ENCODE measurements at places on chromosomes 5 and 9. TPM values are rescaled to one million over a fixed set of nuclear protein-coding genes. Genes with fewer than 3 reads are reported as not detected.

Gene TIMD4
- total RNA-seq = not detected

Gene SH3RF2
- 1.0 TPM for total RNA-seq

Gene PRSS3
- not detected for total RNA-seq

Gene DIRAS2
- total RNA-seq = 0.77 TPM

Gene ADGRV1
- total RNA-seq = 43.4 TPM

Gene CRHBP
- 0.20 TPM for total RNA-seq

Gene SGCD
- total RNA-seq = 0.33 TPM

Gene PCDHB3
- 5.7 TPM for total RNA-seq

- no peak overlapping the region for H3K4me3 ChIP-seq
- no peaks in the 10 kb centered on the region for H3K36me3 ChIP-seq
- no peak overlapping the region for H3K27ac ChIP-seq
- H3K4me1 ChIP-seq = no peaks in the 10 kb centered on the region
- DNase-seq = no peak
These were observed 419.9 kb upstream of the CDH9 start for GRCh38 chr5:27458287-27458686.

- H3K27ac ChIP-seq = no peak overlapping the region
- no peak overlapping the region for H3K4me3 ChIP-seq
- H3K4me1 ChIP-seq = peaks cover 4% of the 10 kb centered on the region
- no peak for DNase-seq
- H3K27me3 ChIP-seq = peaks cover 48% of the 10 kb centered on the region
These were observed 63.5 kb upstream of the HAND1 start for GRCh38 chr5:154541553-154541952.

- no peak overlapping the region for H3K4me3 ChIP-seq
- H3K27ac ChIP-seq = no peak overlapping the region
- no peak for DNase-seq
- H3K27me3 ChIP-seq = no peaks in the 10 kb centered on the region
- H3K36me3 ChIP-seq = no peaks in the 10 kb centered on the region
These were observed 197.8 kb downstream of the HSPA4 start for GRCh38 chr5:133249593-133249992.

DNA sequence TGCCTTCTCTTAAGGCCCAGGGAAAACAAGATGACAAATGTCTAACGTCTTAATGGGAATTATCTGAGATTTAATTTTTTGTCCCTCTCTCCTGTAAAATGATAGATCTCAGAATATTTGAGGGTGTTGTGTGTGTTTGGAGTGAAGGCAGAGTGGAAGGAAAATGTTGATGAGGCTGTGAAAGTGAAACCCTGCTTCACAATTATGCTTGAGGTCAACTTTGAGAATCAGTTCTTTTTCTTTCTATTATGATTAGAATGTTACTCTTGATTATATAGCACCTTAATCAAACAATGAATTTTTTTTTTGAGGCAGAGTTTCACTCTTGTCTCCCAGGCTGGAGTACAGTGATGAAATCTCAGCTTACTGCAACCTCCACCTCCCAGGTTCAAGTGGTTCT, 5.5 kb upstream of the LOX start:
- no peaks in the 10 kb centered on the region for H3K36me3 ChIP-seq
- DNase-seq = no peak
- peaks cover under 1% of the 10 kb centered on the region for H3K4me1 ChIP-seq
- no peak overlapping the region for H3K27ac ChIP-seq

DNA sequence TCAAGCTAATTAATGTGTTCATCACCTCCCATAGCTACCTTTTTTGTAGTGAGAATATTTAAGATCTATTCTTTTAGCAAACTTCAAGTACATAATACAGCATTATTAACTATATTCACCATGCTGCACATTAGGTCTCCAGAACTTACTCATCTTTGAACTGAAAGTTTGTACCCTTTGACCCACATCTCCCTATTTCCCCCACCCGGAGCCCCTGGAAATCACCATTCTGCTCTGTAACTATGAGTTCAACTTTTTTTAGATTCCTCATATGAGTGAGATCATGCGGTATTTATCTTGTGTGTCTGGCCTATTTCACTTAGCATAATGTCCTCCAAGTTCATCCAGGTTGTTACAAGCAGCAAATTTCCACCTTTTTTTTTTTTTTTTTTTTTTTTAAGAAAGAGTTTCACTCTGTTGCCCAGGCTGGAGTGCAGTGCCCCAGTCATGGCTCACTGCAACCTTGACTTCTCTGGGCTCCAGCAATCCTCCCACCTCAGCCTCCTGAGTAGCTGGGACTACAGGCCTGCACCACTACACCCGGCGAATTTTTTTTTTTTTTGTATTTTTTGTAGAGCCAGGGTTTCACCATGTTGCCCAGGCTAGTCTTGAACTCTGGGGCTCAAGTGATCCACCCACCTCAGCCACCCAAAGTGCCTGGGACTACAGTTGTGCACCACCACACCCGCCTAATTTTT, 100.4 kb upstream of the SAP30L start:
- no peak for DNase-seq
- no peaks in the 10 kb centered on the region for H3K36me3 ChIP-seq
- H3K27ac ChIP-seq = no peak overlapping the region
- H3K27me3 ChIP-seq = no peaks in the 10 kb centered on the region

DNA sequence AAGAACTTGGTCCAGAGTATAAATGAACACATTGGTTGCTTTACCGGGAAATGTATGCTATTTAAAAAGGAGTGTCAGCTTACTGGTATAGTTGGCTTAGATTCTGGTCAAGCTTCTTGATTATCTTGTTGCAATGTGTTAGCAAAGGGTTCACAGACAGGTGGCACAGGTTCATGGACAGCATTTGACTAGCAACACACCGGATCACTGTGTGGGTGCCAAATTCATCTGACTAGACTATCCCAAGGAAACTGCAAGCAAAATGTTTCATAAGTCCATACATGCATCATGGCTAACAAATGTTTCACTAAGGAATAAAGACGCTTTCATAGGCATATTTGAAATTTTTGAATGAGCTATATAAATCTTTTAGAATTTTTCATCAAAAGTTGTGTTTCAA, 274.1 kb downstream of the PLK2 start:
- no peak overlapping the region for H3K27ac ChIP-seq
- H3K4me3 ChIP-seq = no peak overlapping the region
- no peak for DNase-seq
- no peaks in the 10 kb centered on the region for H3K27me3 ChIP-seq
- H3K4me1 ChIP-seq = peaks cover 14% of the 10 kb centered on the region

DNA sequence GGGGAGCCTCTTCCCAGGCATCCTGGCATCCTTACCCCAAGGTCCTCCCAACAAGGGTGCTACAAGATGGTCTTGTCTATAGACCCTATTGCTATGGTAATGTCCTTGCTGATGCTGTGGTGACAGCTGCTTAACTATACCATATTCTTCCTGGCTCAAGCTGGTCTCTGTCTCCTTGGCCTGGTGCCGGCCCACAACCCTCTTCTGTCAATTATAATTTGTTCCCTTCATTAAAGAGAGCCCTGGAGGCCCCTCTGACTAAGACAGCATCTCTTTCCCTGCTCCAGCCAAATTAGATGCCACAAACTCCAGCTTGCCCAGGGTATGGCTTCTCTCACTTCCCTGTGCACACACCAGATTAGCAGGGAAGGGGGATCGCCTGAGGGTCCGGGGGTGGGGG, 86.7 kb downstream of the PSD2 start:
- H3K4me3 ChIP-seq = no peak overlapping the region
- peaks cover under 1% of the 10 kb centered on the region for H3K27me3 ChIP-seq
- H3K4me1 ChIP-seq = peaks cover 7% of the 10 kb centered on the region
- no peak overlapping the region for H3K27ac ChIP-seq
- DNase-seq = no peak
- no peaks in the 10 kb centered on the region for H3K36me3 ChIP-seq

- no peaks in the 10 kb centered on the region for H3K27me3 ChIP-seq
- no peak overlapping the region for H3K27ac ChIP-seq
- DNase-seq = no peak
- H3K4me1 ChIP-seq = peaks cover 26% of the 10 kb centered on the region
- no peak overlapping the region for H3K4me3 ChIP-seq
- H3K36me3 ChIP-seq = no peaks in the 10 kb centered on the region
These were observed 483.0 kb upstream of the DMAC1 start for GRCh38 chr9:8282535-8282934.

Measured in neural crest cell (in vitro differentiated cells).